ENCODE measurements at places on chromosomes 16 and 17. TPM values are rescaled to one million over a fixed set of nuclear protein-coding genes. Genes with fewer than 3 reads are reported as not detected.

DNA sequence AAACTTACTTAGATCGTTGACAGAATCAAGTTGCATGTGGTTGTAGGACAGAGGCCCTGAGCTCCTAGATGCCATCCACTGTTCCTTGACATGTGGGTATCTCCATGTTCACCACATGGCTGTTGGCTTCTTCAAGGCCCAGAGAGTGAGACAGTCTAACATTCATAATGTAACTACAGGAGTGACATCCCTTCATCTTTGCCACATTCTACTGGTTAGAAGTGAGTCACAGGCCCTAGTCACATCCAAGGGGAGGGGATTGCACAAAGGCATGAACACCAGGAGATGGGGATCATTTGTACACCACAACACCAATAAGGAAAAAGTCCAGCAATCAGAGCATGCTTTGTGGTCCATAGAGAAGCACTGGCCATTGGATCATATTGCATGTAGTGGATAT is 56.6 kb downstream of the WSCD1 start:
- no peak for DNase-seq

DNA sequence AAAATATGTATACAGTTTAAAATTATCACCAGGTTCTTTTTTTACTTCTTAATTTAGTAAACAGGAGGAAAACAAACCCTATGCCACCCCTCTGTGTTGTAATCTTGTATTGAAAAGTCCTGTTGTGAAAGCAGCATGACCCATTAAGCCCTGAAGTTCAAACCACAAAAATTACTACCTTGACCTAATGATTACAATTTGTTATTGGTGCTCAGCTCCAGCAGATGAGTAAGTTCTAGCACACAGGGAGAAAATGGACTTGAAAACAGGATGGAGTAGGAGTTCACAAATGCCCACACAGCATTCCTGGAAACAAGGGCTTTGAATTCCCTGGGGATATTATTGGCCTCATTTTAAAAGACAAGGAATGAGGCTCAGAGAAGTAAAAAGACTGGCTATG is 505.8 kb upstream of the ERCC4 start:
- no peak for DNase-seq

GRCh38 chr17:16470265-16470664 is 21.7 kb downstream of the LRRC75A start:
- no peak for DNase-seq

Gene RDM1
- 1.1 TPM for polyA plus RNA-seq

- no peak for DNase-seq
These were observed 7.4 kb upstream of the MT1E start for GRCh38 chr16:56618138-56618537.

DNA sequence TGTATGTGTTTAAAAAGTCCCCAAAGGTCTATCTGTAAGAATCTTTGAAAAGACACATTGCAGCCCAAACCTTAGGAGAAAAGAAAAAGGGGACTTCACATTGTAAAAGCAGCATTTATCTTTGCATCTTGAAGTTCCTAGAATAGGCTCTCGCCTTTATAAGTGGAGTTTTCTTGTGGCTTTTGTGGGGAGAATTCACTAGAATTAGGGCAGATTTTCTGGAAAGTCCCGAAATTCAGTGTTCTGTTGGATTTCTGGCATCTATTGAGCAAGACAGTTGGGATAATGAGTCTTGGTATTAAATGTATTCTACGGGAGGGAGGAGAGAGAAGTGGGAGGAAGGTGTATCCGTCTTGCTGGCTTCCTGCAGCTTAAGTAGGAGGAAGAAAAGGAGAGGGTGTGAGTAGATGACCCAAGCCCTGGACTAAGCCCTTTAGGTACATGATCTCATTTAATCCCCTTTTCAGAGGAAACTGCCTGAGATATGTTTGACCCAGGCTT is 62.6 kb downstream of the PRKCA start:
- no peak for DNase-seq

DNA sequence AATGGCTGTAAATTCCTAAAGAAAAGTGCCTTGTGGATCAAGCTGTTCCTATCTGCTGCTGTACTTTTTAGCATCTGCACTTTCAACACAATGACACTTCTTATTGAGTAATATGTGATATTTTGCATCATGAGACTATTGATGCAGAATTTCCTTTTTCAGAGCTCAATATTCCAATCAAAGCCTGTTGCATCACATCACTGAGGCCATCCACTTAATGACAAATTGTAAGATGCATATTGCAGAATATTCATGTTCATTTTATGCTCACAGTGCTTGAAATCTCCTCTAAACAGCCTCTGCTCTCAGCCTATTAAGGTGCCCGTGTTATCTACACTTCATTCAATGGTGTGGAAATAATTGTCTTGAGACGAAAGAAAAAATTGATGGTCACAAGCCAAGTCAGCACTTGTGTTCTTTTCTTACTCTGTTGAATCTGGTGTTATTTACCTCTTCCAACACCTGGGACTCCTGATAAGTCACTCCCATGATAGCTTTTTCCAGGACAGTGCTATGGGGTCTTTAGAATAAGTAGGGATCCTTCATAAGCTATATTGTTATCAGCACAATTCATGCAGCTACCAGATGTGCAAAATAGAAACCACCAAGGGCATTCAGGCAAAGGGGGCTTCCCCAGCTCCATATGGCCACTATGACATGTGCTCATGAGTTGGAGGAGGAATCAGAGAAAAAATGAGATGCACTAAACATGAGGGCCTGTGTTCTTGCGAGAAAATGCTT is 9.3 kb upstream of the SKAP1 start:
- no peak for DNase-seq

GRCh38 chr17:52170963-52171572 is 12.6 kb upstream of the CA10 start:
- no peak for DNase-seq

- no peak for DNase-seq
These were observed 135.1 kb downstream of the CDH13 start for GRCh38 chr16:82761858-82762257.

Gene CEMP1
- 2.6 TPM for polyA plus RNA-seq

Measured in muscle of back (tissue), 13 donors.